ENCODE measurements at places on chromosomes 16 and 17.
A peak's percentile ranks its signal among the peaks of the same experiment; 100 is the strongest.

DNA sequence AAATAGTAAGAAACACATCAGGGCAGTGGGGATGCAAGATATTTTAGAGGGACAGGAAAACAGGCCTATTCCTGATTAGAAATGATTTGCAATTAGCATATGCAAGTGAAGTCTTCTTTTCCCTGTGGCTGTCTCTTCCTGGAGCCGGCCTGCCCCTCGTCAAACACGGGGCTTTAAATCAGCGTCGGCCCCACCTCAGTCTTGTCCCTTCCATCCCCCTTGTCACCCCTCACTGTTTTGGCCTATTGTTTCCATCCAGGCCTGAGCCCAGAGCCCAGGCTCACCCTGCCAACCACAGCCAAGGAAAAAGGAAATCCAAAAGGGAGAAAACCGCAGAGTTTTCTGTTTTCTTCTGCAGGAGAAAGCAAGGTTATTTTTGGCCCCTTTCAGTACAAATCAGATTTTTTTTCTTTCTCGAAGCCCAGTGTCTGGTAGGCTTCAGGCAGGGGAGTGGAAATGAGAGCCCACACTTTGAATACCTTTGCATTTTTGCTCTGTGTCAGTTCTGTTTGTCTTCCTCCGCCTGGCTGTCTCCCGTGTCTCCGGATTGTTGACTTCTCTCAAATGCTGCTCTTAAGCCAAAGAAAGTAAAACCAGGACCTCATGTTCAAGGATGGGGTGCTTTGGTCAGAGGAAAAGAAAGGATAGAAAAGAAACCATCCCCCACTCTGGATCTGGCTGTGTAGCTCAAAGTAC lies 399.9 kb upstream of the CDH11 start:
- no peak for DNase-seq

GRCh38 chr17:4003131-4003500 lies 38.9 kb upstream of the ATP2A3 start:
- DNase-seq: no peak

DNA sequence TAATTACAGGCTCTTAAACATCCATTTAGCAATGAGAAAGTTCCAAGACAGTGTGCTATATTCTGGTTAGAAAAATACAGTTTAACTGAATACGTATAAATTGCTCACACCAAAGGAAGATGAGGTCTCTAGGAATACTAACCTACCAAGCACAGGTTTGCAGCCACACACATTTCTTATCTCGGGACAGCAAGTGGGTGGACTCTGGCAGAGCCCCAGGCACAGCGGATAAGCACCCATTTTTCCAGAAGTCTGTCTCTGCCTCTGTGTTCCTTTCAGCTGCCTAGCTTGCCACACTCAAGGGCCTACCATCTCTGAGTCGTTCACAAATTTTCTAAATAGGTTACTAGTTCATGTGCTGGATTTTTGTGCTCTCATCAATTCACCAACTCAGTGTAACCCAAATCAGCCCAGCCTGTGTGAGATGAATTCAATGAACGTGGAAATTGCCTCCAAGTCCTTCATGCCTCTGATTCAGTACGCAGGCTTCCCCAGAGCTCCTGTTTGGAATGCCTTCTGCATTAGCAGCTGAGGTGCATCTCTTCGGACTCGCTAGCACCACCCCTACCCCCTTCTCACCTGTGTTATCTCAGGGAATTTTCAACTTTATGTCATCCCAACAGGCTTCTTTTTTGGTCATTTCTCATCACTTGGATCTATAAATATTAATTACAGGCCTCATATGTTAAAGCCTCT lies 581.0 kb upstream of the CDH11 start:
- no peak for DNase-seq

DNA sequence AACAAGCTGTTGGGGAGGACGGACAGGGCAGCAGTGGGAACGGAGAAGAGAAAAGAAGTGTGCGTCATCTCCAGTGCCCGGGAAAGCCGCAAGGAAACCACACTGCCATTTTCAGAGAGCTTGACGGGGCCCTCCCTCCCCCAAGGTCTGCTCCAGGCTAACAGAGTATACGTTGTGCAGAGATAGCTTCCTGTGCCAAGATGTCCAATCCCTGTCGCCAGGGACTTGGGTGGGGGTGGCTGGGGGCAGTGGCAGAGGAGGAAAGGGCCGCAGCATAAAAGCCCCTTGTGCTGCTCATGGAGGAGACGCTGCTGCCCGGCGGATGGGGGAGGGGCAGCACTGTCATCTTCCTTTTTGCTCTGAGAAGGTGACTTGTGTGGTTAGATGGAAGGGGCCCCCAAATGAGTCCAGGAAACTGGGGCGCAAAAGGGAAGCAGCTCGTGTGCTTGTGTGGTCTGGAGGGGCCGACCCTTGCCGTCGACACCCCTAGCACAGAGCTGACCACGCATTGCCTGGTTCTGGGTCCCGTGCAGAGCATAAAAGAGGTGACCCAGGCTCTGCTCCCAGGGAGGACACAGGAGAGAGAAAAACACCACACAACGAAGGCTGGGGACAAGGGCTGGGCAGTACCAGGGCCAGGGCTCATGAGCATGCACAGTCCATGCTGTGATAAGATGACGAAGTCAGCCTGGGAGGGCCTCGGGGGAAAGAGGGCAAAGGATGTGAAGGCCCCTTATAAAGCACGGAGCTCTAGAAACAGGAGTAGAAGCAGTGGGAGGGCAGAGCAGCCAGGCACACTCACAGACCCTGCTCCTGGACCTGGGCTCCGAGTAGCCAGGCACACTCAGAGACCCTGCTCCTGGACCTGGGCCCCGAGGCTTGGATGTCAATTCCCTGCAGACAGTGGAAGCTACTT lies 372.7 kb downstream of the SLC39A11 start:
- no peak for DNase-seq

DNA sequence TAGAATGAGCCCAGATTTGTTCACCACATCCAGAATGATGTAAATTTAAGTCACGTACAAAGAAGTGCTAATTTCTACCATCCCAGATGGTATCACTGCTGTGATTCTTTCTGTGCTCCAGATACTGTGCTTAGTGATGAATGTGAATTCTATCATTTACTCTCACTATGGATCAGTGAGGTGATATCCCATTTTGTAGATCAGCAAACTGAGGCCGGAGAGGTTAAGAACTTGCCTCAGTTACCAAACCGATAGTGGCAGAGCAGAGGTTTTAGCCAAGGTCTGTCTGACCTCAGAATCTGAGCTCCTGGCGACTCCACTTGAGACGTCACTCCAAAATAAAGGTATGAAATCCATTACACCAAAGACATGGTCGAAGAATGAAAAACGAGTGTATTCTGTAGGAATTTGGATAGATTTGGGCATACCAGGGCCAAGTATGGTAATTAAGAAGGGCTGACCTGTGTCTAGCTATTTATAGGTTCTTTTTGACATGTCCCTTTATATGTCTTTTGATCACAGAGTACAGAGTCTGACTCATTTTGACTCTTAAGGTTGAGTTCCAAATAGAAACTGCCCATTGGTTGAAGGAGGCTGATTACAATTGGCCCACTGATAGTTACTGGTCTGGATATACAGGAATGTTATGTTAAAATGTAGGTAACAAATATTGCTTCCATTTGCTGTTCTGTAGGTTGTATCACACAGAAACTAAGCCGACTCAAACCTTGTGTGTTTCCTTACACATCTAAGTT lies 10.0 kb downstream of the MAP2K6 start:
- no peak for DNase-seq

- no peak for DNase-seq
Measured at GRCh38 chr16:5027575-5028235, 6.0 kb downstream of the NAGPA start.

DNA sequence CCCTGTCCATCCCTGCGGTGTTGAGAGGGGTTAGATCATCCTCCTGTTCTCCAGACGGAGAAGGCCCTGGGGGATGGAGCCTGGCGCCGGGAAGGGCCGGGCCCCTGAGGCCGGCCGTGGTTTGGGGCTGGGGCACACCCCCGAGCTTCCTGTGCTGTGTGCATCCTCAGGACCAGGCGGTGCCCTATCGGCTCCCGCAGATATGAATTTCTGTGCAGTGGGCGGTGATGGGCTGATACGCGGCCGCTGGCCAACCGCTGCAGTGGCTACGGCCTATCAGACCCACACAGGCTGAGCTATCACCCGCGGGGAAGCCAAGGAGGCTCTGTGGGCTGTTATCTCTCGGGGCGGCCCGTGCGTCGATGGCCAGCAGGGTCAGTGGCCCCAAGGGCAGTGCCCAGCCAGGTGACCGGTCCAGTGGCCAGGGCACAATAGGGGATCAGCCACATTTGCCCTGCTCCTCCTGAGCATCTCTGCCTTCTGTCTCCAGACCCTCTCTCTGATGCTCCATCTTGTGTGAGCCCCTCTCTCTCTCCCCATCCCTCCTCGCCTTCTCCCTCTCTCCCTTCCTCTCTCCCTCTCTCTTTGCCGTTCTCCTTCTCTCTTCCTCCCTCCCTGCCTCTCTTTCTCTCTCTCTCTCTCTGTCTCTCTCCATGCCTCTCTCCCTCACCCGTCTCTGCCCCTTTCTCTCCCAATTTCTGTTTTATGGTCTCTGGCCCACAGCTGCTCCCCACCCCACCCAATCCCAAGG lies 38.7 kb downstream of the ZFPM1 start:
- no peak for DNase-seq

DNA sequence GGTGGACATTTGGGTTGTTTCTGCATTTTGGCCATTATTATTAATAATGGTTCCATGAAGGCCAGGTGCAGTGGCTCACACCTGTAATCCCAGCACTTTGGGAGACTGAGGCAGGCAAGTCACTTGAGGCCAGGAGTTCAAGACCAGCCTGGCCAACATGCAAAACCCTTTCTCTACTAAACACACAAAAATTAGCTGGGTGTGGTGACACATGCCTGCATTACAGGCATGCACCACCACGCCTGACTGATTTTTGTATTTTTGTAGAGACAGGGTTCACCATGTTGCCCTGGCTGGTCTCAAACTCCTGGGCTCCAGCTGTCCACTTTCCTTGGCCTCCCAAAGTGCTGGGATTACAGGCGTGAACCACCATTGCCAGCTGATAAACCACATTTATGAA lies 58.5 kb downstream of the TNFRSF13B start:
- DNase-seq: no peak

DNA sequence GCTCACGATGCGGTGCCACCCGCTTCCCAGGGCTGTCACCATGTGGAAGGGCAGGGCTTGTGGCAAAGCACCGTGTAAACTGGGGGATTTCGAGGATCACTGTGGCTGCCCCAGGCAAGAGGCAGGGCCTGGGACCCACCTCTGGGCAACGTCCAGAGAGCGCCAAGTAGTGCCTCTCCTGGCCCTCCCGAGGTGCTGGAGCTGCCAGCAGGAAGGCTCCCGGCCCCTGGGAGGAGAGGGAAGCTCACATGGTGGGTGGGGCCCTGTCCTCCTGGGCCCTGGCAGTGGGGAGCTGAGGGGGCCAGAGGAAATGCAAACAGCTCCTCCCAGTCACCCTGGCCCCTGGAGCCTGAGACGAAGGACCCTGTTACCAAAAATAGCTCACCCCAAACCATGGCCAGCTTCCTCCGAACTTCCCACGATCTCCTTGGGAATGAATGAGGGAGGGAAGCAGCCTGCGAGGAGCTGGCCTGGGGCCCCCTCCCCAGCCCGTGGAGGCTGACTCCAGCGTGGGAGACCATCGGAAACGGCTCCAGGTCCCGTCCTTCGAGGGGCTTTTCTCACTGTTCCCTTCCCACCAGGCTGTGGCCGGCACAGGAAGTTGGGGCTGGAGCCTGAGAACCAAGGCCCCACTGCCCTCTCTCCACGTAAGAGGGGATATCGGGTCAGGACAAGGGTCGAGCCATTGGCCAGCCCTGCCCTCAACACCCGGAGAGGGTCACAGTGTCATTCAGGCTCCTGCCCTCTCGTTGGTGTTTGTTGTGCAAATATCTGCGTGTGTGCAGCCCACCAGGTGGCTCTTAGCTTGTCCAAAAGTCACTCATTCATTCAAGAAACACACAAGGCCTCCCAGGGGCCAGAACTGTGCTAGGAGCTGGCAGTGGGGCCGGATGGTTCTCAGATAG lies 17.7 kb downstream of the VASN start:
- no peak for DNase-seq

- no peak for DNase-seq
Measured at GRCh38 chr17:68719431-68719830, 118.3 kb upstream of the FAM20A start.

DNA sequence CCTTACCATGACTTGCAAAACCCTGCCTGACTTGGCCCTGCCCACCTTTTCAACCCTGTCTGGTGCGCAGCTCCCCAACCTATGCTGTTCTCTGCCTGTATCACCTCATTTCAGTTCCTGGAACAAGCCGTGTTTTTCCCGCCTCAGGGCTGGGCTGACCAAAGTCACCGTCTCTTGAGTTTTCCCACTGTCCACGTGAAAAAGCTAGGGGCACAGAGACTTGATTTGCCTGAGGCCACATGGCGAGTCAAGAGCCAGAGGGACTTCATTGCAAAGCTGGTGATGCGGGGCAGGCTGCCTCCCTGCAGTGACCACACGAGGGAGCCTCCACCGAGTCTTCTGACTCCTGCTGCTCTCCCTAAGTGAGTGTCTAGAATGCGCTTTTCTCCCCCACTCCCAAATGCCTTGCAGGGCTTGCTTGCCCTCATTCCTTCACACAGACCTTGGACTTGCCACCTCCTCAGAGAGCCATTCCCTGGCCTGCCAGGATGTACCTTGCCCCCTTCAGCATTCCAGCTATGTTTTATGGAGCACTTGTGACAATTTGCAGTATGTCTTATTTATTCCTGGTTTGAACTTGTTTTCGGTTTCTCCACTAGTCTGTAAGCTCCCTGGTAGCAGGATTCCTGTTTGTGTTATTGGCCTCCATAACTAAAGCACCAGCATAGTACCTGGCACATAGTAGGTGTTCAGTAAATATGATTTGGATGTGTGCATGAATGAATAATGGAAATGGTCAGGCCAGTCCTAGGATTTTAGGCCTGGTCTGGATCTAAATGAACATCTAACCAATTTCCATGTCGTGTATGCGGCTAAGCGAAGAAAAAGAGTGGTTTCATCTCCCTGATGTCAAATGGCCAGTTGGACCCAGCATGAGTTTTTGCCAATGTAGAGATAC lies 252.3 kb downstream of the SNX29 start:
- no peak for DNase-seq

GRCh38 chr17:3157218-3157617 lies 29.9 kb upstream of the OR1G1 start:
- no peak for DNase-seq

DNA sequence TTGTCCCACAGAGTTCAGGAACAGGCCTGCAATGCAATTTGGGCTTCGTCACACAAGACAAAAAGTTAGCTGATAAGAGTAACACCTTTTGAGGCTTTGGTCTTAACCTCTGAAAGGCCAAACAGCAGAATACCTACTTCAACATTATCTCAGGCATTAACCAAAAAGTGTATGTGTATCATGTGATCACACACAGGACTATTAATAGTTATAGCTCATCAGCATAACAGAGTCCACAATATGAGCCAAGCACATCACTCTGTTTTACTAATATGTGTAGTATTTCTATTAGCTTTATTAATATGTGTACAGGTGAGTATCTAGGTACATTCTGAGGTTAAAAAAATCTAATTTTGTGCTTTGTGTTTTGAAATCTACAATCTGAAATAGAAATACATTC lies 30.8 kb downstream of the MYO1D start:
- DNase-seq: no peak

- peak; percentile 58 for DNase-seq
Measured at GRCh38 chr17:78933025-78933958, 8.1 kb upstream of the TIMP2 start.

DNA sequence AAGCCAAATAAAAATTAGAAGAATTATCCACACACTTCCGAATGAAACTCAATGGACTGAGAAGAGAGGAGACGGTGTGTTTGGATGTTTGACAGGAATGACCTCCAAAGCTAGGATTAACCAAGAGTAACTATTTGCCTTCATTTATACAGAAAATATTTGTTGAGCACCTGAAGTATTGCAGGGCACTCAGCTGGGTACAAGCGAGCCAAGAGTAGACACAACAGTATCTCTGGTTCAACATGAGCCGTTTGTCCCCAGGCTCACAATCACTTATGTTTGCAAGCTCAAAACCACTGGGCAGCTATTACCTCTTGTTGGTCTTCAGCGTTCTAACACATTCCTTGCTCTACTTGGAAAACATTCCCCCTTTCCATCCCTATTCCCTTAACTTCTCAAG lies 38.8 kb downstream of the MAF start:
- no peak for DNase-seq
